Activated T-helper 17 cell treated with anti-CD3 and anti-CD28 coated beads, Interleukin-2, amount 50 U/mL, for 72 hours (primary cell): ENCODE measurements at places on chromosomes 2 and 18.

DNA sequence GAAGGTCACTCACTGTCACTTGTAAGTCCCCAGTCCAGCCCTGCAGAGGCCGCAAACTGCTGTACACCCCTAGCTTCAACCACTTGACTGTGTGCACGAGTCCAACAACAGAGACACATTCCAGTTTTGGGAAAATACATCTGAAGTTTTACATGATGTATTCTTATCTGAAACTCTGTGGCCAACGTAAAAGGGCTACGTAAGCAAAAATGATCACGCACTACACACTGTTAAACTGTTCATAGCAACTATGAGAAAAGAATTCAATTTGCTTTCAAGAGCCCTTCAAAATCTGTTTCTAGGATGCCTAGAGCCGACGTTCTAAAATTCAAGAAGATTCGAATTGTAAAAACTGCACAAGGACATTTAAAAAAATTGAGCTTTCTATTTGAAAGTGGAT lies 26.0 kb downstream of the EDAR start:
- H3K4me1 ChIP-seq: peaks cover 15% of the 10 kb centered on the region
- no peaks in the 10 kb centered on the region for H3K27me3 ChIP-seq
- no peak overlapping the region for H3K4me3 ChIP-seq
- H3K27ac ChIP-seq: no peak overlapping the region
- no peaks in the 10 kb centered on the region for H3K36me3 ChIP-seq

- peak overlapping the region; percentile 76 for H3K4me3 ChIP-seq
- peaks cover 17% of the 10 kb centered on the region for H3K27me3 ChIP-seq
- peak; percentile 68 for ATAC-seq
- no peaks in the 10 kb centered on the region for H3K4me1 ChIP-seq
- H3K27ac ChIP-seq: no peak overlapping the region
Observed at GRCh38 chr18:61893309-61893970, 633 bp upstream of the RNF152 start.

- peaks cover 82% of the 10 kb centered on the region for H3K36me3 ChIP-seq
- H3K27ac ChIP-seq: peak overlapping the region; percentile 2
- no peak for ATAC-seq
Observed at GRCh38 chr2:207621501-207622039, 3.6 kb downstream of the METTL21A start.

GRCh38 chr18:48673456-48673852 lies 134.6 kb downstream of the CTIF start:
- no peak overlapping the region for H3K27ac ChIP-seq
- no peaks in the 10 kb centered on the region for H3K27me3 ChIP-seq
- H3K36me3 ChIP-seq: peaks cover 8% of the 10 kb centered on the region
- H3K4me3 ChIP-seq: no peak overlapping the region

GRCh38 chr18:74411475-74411874 lies 45.6 kb downstream of the DIPK1C start:
- H3K27me3 ChIP-seq: peaks cover 3% of the 10 kb centered on the region
- no peak for ATAC-seq
- no peaks in the 10 kb centered on the region for H3K36me3 ChIP-seq
- peaks cover 18% of the 10 kb centered on the region for H3K4me1 ChIP-seq
- H3K4me3 ChIP-seq: peak overlapping the region; percentile 40

GRCh38 chr2:37858400-37858711 lies 66.7 kb upstream of the RMDN2 start:
- H3K27me3 ChIP-seq: peaks cover 11% of the 10 kb centered on the region
- H3K36me3 ChIP-seq: no peaks in the 10 kb centered on the region
- H3K27ac ChIP-seq: no peak overlapping the region
- no peak for ATAC-seq

GRCh38 chr2:127063701-127064590 lies 43.0 kb downstream of the BIN1 start:
- H3K27me3 ChIP-seq: no peaks in the 10 kb centered on the region
- ATAC-seq: no peak
- peaks cover 6% of the 10 kb centered on the region for H3K4me1 ChIP-seq
- peak overlapping the region; percentile 85 for H3K27ac ChIP-seq

DNA sequence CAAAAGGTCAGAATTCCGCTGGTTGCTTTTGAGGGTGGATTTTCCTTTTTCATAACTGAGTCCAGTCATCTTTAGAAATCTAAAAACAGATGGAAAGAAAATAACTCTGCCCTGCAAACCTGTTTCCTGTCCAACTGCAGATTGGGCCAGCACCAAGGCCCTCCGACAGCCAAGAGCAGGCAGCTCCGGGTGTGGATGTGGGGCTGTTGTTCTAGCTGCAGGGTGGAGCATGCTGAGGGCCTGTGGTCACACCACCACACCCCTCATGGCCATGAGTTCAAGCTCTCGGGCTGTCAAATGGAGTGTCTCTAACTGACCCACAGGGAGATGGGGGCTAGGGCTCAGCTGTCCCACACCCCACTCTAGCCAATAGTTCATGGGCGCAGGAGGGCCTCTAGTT lies 69.3 kb upstream of the BZW1 start:
- H3K36me3 ChIP-seq: no peaks in the 10 kb centered on the region
- no peak overlapping the region for H3K4me3 ChIP-seq
- no peak for ATAC-seq
- no peaks in the 10 kb centered on the region for H3K4me1 ChIP-seq
- peaks cover 10% of the 10 kb centered on the region for H3K27me3 ChIP-seq

DNA sequence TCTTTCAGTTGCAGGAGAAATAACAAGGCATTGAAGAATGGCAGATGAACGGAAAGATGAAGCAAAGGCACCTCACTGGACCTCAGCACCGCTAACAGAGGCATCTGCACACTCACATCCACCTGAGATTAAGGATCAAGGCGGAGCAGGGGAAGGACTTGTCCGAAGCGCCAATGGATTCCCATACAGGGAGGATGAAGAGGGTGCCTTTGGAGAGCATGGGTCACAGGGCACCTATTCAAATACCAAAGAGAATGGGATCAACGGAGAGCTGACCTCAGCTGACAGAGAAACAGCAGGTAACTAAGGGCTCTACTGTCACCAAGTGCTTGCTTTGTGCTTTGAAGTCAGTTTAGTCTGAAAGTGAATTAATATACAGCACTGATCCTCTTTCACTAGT lies 118.5 kb upstream of the UNC80 start:
- no peaks in the 10 kb centered on the region for H3K4me1 ChIP-seq
- H3K27ac ChIP-seq: no peak overlapping the region
- no peak overlapping the region for H3K4me3 ChIP-seq
- H3K36me3 ChIP-seq: no peaks in the 10 kb centered on the region

GRCh38 chr18:46209161-46209560 lies 105.0 kb downstream of the HAUS1 start:
- peaks cover 25% of the 10 kb centered on the region for H3K36me3 ChIP-seq
- no peak overlapping the region for H3K4me3 ChIP-seq
- peak overlapping the region; percentile 32 for H3K27ac ChIP-seq
- no peaks in the 10 kb centered on the region for H3K27me3 ChIP-seq
- ATAC-seq: no peak

GRCh38 chr2:74419345-74419744 lies 2.1 kb downstream of the C2orf81 start:
- H3K27ac ChIP-seq: no peak overlapping the region
- peaks cover 22% of the 10 kb centered on the region for H3K4me1 ChIP-seq
- H3K36me3 ChIP-seq: peaks cover 28% of the 10 kb centered on the region
- no peak overlapping the region for H3K4me3 ChIP-seq
- no peak for ATAC-seq
- no peaks in the 10 kb centered on the region for H3K27me3 ChIP-seq

DNA sequence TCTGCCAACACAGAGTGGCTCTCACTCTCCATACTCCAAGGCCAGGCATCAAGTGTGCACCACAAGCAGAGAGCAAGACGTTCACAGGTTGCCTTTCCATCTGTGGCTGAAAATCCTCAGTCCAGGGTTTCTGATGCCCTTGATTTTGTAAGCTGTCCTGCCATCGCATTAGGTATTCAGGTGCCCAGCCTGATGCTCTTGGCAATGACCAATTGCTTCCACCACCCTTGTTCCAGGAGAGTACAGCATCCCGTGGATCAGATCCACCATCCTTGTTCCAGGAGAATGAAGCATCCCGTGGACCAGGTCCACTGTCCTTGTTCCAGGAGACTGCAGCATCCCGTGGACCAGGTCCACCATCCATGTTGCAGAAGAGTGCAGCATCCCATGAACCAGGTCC lies 133.4 kb upstream of the GPC1 start:
- H3K4me1 ChIP-seq: no peaks in the 10 kb centered on the region
- H3K27me3 ChIP-seq: peaks cover 3% of the 10 kb centered on the region
- no peak overlapping the region for H3K4me3 ChIP-seq
- ATAC-seq: no peak
- H3K27ac ChIP-seq: no peak overlapping the region
- H3K36me3 ChIP-seq: no peaks in the 10 kb centered on the region

DNA sequence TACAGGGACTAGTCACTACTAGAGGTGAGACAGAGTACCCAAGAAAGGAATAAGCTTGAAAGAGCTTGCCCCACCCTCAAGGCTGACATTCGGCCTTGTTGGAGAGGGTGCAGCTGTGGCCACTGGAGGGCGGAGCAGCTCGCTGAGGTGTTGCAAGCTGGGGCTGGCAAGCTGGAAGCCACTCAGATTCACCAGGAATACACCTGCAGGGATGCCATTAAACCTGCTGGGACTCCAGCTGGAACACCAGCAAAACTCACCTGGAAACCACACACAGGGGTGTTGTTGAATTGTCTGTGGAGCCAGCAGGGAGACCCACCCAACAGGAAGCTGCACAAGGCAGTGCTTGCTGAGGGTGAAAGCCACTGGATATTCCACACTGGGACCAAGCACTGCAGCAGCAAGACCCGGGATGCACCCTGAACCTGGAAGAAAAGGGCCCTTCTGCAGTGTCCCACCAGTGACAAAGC lies 26.1 kb downstream of the KCTD18 start:
- H3K27me3 ChIP-seq: no peaks in the 10 kb centered on the region
- H3K4me1 ChIP-seq: no peaks in the 10 kb centered on the region
- ATAC-seq: peak; percentile 56
- peaks cover 4% of the 10 kb centered on the region for H3K36me3 ChIP-seq
- H3K4me3 ChIP-seq: no peak overlapping the region

DNA sequence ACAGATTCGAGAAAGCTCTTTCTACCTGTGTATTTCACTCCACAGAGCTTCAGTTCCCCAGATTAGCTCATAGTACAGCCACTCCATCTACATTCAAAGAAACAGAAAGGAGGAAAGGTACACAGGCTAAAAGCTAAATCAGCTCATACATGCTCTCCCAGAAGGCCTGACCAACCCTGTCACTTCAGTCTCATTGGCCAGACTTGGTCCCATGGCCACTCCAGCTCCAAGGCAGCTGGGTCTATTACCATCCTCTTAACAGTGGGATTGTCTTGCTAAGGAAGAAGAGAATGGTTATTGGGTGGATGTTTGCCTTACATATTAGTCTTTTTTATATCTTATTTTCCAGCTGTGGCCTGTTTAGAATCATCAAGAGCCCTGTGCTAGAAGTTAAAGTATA lies 572.6 kb downstream of the ARHGAP15 start:
- H3K27me3 ChIP-seq: no peaks in the 10 kb centered on the region
- no peak for ATAC-seq
- H3K27ac ChIP-seq: no peak overlapping the region

GRCh38 chr2:59655809-59656208 lies 897.6 kb downstream of the BCL11A start:
- H3K27ac ChIP-seq: no peak overlapping the region
- H3K27me3 ChIP-seq: no peaks in the 10 kb centered on the region
- ATAC-seq: no peak
- H3K4me1 ChIP-seq: no peaks in the 10 kb centered on the region
- H3K4me3 ChIP-seq: no peak overlapping the region

- H3K4me3 ChIP-seq: no peak overlapping the region
- no peak for ATAC-seq
- H3K36me3 ChIP-seq: no peaks in the 10 kb centered on the region
- no peaks in the 10 kb centered on the region for H3K4me1 ChIP-seq
- peaks cover 8% of the 10 kb centered on the region for H3K27me3 ChIP-seq
- H3K27ac ChIP-seq: no peak overlapping the region
Observed at GRCh38 chr2:119629323-119629825, 49.6 kb upstream of the TMEM177 start.

DNA sequence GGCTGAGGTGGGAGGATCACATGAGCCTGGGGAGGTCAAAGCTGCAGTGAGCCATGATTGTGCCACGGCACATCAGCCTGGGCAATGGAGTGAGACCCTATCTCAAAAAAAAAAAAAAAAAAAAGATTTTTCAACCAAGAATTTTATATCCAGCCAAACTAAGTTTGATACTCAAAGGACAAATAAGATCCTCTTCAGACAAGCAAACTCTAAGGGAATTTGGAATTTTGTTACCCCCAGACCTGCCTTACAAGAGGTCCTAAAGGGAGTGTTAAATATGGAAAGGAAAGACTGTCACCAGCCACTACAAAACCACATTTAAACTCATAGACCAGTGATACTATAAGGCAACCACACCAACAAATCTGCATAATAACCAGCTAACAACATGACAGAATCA lies 67.5 kb downstream of the WDPCP start:
- no peak overlapping the region for H3K27ac ChIP-seq
- ATAC-seq: no peak
- H3K4me1 ChIP-seq: no peaks in the 10 kb centered on the region
- no peaks in the 10 kb centered on the region for H3K36me3 ChIP-seq
- no peaks in the 10 kb centered on the region for H3K27me3 ChIP-seq

DNA sequence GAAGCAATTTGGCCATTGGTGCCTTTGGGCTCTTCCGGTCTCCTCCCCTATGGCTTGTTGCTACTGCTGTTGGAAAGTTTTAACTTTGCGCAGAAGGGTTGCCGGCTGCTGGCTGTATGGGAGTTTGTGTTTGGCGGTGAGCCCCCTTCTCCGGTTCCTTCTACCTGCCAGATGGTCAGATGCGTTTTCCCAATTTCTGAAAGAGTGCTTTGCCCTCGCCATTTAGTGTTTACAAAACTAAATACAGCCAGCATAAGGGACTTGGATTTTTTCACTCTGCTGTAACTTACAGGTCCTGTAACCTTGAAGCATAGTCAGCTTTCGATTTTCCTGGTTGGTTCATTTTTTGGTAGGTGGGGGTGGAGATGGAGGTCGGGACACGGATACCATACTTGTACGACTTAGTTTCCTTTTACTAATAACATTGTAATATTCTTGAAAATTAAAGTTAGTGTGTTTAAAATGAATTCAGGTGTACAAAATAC lies 604 bp downstream of the COQ10B start:
- H3K36me3 ChIP-seq: peaks cover 37% of the 10 kb centered on the region
- peak overlapping the region; percentile 99 for H3K4me3 ChIP-seq
- no peaks in the 10 kb centered on the region for H3K27me3 ChIP-seq
- H3K4me1 ChIP-seq: peaks cover 21% of the 10 kb centered on the region
- peak overlapping the region; percentile 100 for H3K27ac ChIP-seq

GRCh38 chr2:239154971-239155805 lies 245.6 kb downstream of the HDAC4 start:
- H3K36me3 ChIP-seq: peaks cover 63% of the 10 kb centered on the region
- H3K4me3 ChIP-seq: no peak overlapping the region
- H3K27ac ChIP-seq: no peak overlapping the region
- no peaks in the 10 kb centered on the region for H3K27me3 ChIP-seq
- no peak for ATAC-seq
- H3K4me1 ChIP-seq: peaks cover 22% of the 10 kb centered on the region

DNA sequence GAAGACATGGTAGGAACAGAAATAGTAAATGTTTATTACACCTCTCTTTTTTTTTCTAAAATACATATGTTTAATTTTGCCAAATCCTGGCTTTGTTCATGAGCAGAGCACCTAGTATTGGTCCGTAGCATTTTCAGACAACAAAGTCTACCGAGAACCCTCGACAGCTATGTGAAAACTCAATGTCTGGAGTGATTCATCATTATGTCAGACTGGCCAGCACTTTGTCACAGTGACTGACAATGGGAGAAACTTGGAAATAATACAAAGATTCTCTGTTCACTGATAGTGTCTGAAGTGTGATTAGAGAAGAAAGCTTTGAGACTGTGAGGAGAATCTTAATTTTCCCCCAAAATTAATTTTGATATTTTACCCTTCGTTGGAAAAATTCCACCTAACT lies 143.0 kb downstream of the HNMT start:
- H3K4me1 ChIP-seq: no peaks in the 10 kb centered on the region
- H3K27me3 ChIP-seq: no peaks in the 10 kb centered on the region
- no peaks in the 10 kb centered on the region for H3K36me3 ChIP-seq
- no peak overlapping the region for H3K4me3 ChIP-seq
- ATAC-seq: no peak
